ENCODE measurements at places on chromosomes 6 and 20.
A peak's percentile ranks its signal among the peaks of the same experiment; 100 is the strongest.

GRCh38 chr6:2783188-2783963 is 18.2 kb downstream of the WRNIP1 start:
- no peak for DNase-seq

GRCh38 chr6:99605074-99605734 is 1.4 kb upstream of the PRDM13 start:
- no peak for DNase-seq

GRCh38 chr6:84777888-84778287 is 13.5 kb upstream of the TBX18 start:
- no peak for DNase-seq

DNA sequence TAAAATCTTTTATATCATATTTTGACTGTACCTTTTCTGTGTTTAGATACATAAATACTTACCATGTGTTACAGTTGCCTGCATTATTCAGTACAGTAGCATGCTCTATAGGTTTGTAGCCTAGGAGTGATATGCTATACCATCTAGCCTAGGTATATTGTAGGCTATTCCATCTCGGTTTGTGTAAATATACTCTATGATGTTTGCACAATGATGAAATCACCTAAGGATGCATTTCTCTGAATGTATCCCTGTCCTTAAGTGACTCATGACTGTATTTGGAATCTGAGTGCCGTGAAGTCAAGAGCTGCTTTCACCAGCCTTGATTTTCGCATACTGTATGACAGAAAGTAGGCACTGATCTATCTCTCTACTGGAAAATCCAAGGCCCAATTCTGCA is 129.9 kb downstream of the UTRN start:
- DNase-seq = no peak

DNA sequence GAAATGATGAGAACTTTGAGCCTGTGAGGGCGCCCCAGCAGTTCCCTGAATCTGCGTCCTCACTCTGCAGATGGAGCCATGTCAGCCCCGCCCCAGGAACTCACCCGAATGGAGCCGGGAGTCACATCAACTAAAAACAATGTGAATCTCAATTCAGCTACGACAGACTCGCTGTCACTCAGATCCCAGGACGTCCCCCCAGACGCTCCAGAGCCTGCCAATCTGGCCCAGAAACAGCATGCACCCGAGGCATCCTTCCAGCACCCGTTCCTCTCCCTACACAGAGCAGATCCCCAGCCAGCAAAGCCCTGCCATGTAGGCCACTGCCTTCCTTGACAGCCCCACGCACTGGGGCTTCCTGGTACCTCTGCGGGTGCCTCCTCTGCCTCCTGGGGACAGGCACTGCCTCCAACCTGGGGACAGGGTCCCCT is 248.0 kb downstream of the TTLL2 start:
- no peak for DNase-seq

GRCh38 chr6:168125429-168126001 is 46.5 kb upstream of the FRMD1 start:
- no peak for DNase-seq

DNA sequence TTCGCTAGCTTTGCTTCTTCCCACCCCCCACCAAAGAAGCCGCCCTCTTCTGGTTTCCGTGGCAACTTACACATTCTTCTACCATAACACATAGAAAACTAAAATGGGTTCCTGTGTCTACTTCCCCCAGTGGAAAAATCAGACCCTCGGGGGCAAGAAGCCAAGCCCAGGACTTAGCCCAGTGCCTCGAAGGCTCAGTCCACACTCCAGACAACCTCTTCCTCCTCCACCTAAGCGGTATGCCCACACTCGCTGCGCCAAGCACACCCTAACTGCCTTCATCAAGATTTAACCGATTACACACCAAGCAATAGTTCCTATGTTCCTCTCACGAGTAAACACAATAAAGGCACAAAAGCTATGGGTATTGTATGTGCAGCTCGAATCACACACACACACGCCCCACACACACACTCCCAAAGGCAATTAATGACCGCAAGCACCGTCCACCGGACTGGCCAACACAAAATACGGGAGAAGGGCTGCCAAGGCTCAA is 537 bp downstream of the PPIL4 start:
- peak; percentile 55 for DNase-seq

GRCh38 chr6:122641819-122642218 is 31.6 kb downstream of the PKIB start:
- no peak for DNase-seq

DNA sequence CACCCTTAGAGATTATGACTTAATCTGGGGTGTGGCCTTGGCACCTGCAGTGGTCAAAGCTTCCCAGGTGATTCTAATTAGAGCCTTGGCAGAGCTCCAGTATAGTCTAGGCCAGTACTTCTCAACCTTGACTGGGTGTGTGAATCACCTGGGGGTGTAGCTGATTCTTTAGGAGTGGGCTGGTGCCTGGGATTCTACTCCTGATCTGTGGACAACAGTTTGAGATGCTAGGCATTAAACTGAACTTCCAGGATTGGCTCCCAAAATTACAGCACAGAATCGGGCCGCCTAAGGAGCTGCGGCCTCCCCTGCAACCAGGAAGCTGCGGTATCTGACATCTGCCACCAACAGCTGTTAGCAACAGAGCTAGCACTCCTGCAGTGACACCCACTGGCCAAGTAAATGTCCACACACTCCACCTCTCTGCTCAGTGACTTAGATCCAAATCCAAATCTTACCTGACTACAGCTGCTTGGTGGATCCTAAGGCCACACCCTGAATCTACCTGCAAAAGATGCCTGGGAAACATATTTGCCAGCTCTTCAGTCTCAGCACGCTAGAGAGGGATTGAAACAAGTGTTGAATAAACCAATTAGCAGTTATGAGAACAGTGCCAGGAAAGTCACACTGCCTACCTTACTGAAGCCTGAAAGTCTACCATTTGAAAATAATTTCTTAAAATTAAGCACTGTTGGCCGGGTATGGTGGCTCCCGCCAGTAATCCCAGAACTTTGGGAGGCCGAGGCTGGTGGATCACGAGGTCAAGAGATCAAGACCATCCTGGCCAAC is 126.7 kb downstream of the UNC5CL start:
- DNase-seq = peak; percentile 31

GRCh38 chr6:29974901-29975560 is 32.7 kb downstream of the HLA-A start:
- no peak for DNase-seq

- no peak for DNase-seq
Measured at GRCh38 chr6:155378276-155378675, 64.0 kb upstream of the TFB1M start.

DNA sequence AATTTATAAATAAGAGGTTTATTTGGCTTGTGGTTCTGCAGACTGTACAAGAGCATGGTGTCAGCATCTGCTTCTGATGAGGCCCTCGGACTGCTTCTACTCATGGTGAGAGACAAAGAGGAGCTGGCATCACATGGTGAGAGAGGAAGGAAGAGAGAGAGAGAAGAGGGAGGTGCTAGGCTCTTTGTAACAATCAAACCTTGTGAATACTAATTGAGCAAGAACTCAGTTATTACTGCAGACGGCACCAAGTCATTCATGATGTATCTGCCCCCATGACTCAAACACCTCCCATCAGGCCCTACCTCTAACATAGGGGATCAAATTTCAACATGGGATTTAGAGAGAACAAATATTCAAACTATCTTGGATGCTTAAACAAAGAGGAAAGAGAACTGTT is 6.3 kb upstream of the SIRPG start:
- no peak for DNase-seq

All from stimulated activated CD4-positive, alpha-beta T cell treated with anti-CD3 and anti-CD28 coated beads, Interleukin-1b, Interleukin-23, amount 100 ng/mL, for 48 hours (primary cell).